ENCODE measurements at places on chromosomes 2 and 18.

- no peak for DNase-seq
Measured at GRCh38 chr18:53458268-53458667, 766.2 kb downstream of the MBD2 start.

DNA sequence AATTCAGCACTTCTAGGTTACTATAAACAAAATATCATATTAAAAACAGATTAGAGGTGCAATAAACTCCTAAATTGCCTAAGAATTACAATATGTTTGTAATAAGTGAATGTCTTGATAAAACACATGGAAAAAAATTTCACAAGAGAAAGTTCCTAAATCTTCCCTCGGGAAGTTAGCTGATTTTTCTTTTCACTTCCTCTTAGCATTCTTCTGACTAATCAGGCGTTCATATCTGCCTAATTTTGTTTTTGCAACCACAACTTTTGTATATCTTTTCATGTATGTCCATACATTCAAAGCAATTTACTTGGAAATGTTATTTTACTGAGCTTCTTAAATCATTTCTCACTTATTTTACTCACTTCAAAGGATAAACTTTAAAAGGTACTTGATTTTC lies 88.5 kb downstream of the RTTN start:
- no peak for DNase-seq

DNA sequence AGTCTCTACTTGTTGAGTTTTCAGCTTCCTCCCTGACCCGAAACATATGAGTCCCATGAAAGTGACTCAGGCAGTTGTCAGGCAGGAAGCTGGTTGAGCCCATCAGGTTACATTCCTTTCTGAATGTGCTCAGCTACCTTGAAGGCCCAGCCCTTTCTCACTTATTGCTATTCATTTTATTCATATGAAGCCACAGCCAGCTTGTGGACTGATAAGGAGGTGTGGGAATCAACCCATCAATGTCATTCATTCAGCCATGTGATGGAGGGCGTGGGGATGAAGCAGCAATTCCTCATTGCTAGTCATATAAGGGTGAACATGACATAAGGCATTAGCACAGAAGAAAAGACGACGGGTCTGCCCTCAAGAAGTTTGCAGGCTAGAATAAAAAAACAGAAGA lies 5.3 kb upstream of the VPS4B start:
- DNase-seq: no peak

DNA sequence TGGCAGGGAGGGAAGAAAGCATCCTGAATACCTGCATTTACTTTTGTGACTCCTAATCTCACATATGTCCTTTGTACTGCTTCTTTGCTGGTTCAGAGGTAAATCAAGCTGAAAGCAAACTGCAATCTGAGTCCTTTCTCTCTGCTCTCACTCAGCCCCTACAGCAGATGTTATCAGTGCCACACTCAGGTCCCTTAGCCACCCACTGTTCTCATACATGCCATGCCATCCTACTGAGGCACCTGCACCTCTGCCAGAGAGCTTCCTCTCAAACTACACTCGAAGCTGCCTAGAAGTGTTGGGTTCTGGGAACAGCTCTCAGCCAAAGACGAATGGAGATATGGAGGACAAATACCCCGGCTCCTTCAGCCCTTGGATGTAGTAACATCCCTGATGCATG lies 244.5 kb downstream of the TXNL1 start:
- no peak for DNase-seq

- no peak for DNase-seq
Measured at GRCh38 chr2:48504647-48505327, 25.2 kb upstream of the STON1 start.

- no peak for DNase-seq
Measured at GRCh38 chr18:78679613-78680260, 299.9 kb upstream of the SALL3 start.

GRCh38 chr2:76157531-76157930 lies 446.8 kb upstream of the GCFC2 start:
- no peak for DNase-seq

- DNase-seq: no peak
Measured at GRCh38 chr2:34985474-34985873, 1370.1 kb upstream of the CRIM1 start.

DNA sequence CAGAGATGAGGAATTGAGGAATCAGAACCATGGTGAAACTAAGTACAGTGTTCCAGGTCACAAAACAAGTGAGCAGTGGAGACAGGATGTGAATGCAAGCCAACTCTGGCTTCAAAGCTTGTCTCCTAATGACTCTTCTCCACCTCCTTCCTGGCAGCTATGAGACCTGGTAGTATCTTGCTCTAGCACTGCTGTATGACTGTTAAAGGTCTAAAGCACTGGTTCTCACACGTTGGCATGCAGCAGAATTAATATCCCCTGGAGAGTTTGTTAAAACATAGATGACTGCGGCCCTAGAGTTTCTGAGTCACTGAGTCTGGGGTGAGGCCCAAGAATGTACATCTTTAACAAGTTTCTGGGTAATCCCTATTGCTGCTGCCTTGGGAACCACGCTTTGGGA lies 63.3 kb downstream of the SUCLG1 start:
- DNase-seq: no peak

DNA sequence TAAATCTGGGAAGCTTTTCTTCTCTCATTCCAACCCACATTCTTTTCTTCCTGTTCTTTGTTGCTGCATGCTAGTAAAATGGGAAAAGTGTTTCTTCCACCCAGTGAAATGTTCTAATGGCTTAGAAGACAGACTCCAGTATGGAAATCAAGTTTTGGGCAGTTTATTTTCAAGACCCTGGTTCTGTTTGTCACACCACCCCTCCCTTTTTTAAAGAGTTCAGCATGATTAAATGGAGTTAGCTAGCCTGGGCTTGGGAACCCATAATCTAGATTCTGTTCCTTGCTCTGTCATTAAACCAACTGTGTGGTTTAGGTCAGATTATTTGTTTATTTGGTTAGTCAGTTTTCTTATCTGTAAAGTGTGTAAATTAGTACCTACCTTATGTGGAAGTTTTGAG lies 151.8 kb upstream of the NT5C1B start:
- DNase-seq: no peak

- DNase-seq: no peak
Measured at GRCh38 chr2:201765799-201766198, 14.9 kb downstream of the ALS2 start.

DNA sequence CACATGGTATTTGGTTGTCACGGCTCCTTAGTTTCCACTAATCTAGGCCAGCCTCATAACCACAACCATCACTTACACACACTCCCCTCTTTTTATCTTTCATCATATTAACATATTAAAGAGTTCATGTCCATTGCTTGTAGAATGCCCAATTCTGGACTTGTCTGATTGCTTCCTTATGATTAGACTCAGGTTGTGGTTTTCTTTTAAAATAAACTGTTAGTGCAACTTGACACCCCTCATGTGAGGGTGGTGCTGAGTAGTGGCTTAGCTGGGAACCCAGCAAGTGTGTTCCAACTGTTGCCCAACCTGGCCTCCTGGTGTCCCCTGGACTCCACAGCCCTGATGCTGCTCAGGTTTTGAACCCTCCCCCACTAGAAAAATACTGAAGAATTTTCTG lies 20.1 kb upstream of the CD207 start:
- DNase-seq: no peak
